ENCODE measurements at places on chromosomes 12 and 14.

- DNase-seq: no peak
Observed at GRCh38 chr14:80455031-80455430, 243.7 kb upstream of the DIO2 start.

GRCh38 chr14:76887191-76887590 lies 61.0 kb downstream of the LRRC74A start:
- DNase-seq: no peak

GRCh38 chr14:38547961-38548490 lies 292.1 kb upstream of the CLEC14A start:
- DNase-seq: no peak

GRCh38 chr12:26010293-26010821 lies 51.9 kb downstream of the RASSF8 start:
- DNase-seq: no peak

GRCh38 chr12:106213662-106214061 lies 34.2 kb downstream of the CKAP4 start:
- DNase-seq: no peak
